ENCODE measurements at places on chromosomes 13 and 19. TPM values are rescaled to one million over a fixed set of nuclear protein-coding genes. Genes with fewer than 3 reads are reported as not detected.

The SLC25A41 gene
- total RNA-seq: not detected

The ATP5F1D gene
- total RNA-seq: 94.2 TPM

The ZSCAN4 gene
- not detected for total RNA-seq

The ZNF625 gene
- 5.1 TPM for total RNA-seq

The NCAN gene
- total RNA-seq: 0.05 TPM

The PLK5 gene
- total RNA-seq: not detected

The PALM3 gene
- total RNA-seq: not detected

Measured in naive thymus-derived CD4-positive, alpha-beta T cell (primary cell).